ENCODE measurements at places on chromosomes 3 and 15.

DNA sequence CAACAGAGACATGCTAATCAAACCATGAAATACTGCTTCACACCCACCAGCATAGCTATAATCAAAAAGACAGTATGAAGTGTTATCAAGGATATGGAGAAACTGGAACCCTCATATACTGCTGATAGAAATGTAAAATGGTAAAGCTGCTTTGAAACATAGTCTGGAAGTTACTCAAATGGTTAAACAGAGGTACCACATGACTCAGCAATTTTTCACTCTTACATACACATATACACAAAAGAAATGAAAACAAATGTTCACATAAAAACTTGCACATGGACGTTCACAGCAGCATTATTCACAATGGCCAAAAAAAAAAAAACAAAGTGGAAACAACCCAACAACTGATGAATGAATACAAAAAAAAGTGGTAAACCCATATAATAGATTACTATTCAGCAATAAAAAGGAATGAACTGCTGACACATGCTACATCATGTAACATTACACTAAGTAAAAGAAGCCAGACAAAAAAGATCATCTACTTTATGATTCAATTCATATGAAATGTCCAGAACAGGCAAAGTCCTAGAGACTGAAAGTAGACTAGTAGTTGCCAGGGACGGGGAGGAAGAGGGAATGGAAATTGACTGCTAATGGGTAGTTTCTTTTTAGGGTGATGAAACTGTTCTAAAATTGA lies 23.2 kb downstream of the ZNF148 start:
- DNase-seq, result peak; percentile 8

DNA sequence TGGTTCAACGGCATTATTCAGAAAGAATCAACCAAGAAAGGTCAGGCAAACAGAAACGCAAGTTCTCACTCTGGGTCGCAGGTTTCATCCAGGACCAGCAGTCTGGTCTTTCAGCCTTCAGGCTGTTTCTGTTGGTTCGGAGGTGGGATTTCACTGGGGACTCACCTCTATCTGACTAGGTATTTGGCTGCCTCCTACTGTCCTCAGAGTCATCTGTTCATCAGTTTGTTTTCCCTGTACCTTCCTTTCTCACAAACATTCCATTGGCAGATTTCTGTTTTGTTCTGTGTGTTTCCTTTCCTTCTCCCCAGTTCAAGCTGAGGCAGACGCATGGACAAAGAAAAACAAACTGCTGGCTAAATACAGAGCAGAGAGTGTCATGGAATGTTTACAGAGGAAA lies 1046.6 kb upstream of the CFAP20DC start:
- peak; percentile 0 for DNase-seq

- no peak for DNase-seq
These were observed 116.8 kb upstream of the SPATA16 start for GRCh38 chr3:173257797-173258196.

GRCh38 chr3:380801-381200 lies 184.2 kb downstream of the CHL1 start:
- no peak for DNase-seq

GRCh38 chr15:43404130-43404529 lies 33.2 kb downstream of the TUBGCP4 start:
- no peak for DNase-seq

- no peak for DNase-seq
These were observed 24.5 kb upstream of the PSMD6 start for GRCh38 chr3:64047787-64048186.

GRCh38 chr15:88664151-88664778 lies 25.4 kb downstream of the ISG20 start:
- no peak for DNase-seq

DNA sequence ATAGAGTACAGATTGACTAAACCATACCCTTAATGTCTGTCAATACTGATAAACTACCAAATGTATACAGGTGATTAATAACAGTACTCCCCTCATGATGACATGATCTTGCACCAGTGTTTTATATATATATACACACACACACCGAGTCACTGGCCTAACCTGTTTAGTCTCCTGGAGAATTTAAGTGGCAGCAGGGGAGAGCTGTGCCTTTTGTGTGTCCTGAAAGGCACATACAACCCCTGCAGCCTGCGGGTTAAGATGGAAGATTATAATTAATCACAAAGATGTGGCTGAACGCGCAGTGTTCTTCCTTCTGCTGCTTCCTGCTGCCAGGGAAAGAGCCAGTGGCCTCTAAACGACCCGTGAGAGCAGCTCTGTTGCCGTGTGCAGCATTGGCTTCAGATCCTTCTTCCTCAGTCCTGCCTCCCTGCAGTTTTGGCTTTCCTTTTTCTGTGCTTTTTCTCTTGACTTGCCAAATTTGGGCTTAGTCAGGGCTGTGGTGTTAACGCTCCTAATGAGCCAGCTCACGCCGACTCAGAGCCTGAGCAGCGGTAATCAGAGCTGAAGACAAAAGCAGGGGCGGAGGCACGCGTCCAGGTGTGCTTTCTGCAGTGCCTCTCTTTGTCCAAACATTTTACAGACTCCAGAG lies 42.5 kb upstream of the UBE3A start:
- no peak for DNase-seq

DNA sequence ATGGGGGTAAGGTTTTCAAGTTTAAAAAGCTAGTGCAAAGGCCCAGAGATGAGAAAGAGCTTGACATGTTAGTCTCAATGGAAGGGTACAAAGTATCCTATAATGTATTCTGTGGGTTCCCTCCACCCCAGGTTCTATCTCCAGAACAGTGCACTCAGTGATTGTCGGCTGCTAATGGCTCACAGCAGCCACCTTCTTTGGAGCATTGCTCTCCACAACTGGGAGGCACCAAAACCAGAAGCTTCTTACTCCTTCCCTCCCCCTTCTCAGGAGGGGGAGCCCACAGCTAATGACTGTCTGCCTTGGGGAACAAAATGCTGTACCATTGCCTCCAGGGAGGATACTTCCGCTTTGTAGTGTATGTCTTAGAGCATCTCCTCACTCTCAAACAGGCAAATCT lies 439.4 kb upstream of the RBMS3 start:
- no peak for DNase-seq

DNA sequence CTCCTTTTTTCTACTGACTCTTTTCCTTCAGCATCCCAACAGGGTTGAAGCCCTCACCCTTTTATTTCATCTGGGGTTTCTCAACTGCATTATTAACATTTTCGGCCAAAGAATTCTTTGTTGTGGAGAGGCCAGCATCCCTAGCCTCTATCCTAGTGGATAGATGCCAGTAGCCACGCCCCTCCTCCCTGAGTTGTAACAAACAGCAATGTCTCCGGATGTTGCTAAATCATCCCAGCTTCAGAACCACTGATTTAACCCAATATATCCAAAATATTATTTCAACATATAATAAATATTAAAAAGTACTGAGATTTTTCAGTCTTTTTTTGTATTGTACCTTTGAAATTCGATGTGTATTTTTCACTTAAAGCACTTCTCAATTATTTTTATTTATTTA lies 2.0 kb upstream of the RNF111 start:
- no peak for DNase-seq

- DNase-seq, result peak; percentile 66
These were observed 82.6 kb upstream of the CSPG5 start for GRCh38 chr3:47661121-47661752.

DNA sequence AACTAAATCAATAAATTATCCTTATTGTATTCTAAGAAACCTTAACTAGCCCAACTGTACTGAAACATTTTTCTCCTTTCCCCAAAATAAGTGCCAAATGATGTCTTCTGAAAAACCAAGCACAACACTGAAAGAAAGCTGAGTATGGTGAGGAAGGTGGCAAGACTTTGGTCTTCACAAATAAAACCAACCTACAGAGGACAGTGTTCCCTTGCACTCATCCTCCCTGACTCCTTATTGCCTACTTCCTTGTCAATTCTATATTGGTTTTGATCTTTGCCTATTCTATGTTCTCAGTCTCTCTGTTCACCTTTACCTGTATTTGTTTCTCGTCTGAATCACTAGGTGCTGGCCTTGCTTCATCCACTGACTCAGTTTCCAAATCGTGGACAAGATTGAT lies 490.1 kb upstream of the ZNF385D start:
- DNase-seq, result no peak

- no peak for DNase-seq
These were observed 28.7 kb upstream of the B3GNT5 start for GRCh38 chr3:183224180-183224970.

DNA sequence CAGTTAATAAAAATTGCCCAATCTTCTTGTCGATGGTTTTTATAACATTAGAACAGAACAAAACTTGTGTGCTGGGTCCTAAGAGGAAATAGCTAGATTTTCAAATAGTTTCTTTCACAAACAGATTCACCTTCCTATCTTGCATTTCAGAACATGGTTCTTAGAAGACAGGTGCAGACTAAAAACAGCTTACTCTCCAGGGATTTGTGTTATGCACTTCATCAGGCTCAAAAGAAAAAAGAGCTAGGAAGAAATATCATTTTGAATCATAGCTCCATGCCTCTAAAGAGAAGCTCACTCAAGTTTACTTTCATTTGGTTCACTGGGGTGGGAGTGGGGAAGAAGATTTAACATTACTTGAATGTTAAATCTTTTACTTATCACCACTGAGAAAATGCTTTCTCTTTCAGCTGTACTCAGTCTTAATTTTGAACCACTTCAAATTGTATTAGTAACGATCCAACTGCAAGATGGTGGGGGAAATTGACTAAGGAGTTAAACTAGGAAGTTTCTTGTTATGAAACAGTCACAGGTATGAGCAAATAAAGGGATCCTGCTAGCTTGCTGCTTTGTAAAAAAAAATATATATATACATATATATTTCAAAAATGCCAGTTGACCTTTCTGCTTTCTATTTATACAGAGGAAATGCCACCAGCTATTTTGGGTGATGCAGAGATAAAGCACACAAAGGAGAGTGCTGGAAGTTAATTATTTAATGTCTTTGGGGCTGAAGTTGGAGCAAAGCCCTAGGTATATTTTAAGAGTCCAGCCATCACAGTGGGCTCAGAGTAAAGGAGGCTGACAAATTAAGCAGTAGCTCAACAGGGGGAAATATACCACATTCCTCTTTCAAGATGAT lies 28.3 kb upstream of the NUDT16 start:
- DNase-seq, result no peak

GRCh38 chr3:53238051-53238850 lies 17.6 kb downstream of the TKT start:
- peak; percentile 88 for DNase-seq

GRCh38 chr15:32859251-32859650 lies 141.4 kb downstream of the GREM1 start:
- no peak for DNase-seq

Measured in brain microvascular endothelial cell (primary cell).